ENCODE measurements at places on chromosomes 1 and 21. TPM values are rescaled to one million over a fixed set of nuclear protein-coding genes. Genes with fewer than 3 reads are reported as not detected.

Gene KCNA2
- total RNA-seq: 0.64 TPM

Gene HCRTR1
- not detected for total RNA-seq

Gene LCE6A
- total RNA-seq: not detected

Gene SH2D1B
- total RNA-seq: 1.9 TPM

Gene NBPF20
- 2.7 TPM for total RNA-seq
